NCI-H1105 (cell line): ENCODE measurements at places on chromosomes 2 and 18.

GRCh38 chr2:105789745-105790460, 45.2 kb downstream of the NCK2 start:
- DNase-seq: no peak

DNA sequence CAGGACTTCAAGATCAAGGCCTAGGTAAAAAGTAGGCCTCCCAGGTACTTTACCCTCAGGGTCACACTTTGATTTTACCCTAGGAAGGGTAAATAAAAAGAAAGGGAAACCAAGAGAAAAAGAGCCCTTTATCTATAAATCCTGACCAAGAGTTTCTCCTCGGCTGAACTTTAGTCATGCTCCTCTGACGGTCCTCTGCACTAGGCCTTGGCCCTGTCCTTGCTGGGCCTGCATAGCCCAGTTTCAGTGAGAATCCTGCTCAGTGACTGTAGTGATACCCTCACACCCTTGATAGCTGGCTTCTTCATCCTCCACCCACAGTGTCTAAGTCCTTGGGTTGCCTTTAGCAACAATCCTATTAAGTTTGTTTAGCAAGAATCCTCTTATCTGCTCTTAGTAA, 20.5 kb upstream of the ITSN2 start:
- DNase-seq: no peak

DNA sequence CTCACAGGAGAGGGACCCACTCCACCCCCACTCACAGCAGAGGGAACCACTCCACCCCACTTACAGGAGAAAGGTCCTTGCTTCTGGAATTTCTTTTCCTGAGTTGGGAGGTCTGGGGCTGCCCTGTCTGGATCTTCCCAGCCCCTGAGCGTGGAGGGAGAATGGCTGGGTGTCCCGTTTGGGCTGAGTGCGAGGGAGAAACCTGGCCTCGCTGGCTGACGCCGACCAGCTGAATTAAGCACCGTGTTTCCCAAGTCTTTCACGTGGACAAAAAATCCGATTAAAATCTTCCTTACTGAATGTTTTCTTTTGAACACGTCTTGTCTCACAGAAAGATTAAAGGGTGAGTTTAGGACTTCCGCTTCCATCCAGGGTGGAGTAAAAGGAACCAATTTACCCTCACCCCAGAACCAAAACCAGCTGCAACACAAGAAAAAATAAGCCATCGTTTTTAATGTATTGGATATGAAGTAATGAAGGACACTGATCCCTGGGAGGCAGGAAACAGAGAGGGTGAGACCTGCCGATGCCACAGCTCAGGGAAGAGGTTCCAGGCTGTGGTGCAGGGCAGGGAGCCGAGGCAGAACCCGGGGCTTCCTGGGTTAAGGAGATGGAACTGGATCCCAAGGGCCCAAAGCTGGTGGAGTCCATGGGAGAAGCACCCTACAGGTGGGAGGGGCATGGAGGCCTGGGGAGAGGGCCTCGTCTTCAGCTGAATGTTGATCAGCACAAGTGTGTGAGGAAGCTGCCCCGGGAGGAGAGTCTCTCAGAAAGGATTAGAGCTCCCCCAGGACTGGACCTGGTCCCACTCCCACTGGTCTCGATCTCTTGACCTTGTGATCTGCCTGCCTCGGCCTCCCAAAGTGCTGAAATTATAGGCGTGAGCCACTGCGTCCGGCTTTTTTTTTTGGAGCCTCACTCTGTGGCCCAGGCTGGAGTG, 60.3 kb downstream of the RTP5 start:
- DNase-seq: no peak

GRCh38 chr2:10916953-10917352, 5.2 kb downstream of the KCNF1 start:
- DNase-seq: no peak

- no peak for DNase-seq
These were observed 61.3 kb downstream of the GALNT1 start for GRCh38 chr18:35642802-35643201.

GRCh38 chr2:239443102-239443620, 42.3 kb upstream of the HDAC4 start:
- DNase-seq: no peak

DNA sequence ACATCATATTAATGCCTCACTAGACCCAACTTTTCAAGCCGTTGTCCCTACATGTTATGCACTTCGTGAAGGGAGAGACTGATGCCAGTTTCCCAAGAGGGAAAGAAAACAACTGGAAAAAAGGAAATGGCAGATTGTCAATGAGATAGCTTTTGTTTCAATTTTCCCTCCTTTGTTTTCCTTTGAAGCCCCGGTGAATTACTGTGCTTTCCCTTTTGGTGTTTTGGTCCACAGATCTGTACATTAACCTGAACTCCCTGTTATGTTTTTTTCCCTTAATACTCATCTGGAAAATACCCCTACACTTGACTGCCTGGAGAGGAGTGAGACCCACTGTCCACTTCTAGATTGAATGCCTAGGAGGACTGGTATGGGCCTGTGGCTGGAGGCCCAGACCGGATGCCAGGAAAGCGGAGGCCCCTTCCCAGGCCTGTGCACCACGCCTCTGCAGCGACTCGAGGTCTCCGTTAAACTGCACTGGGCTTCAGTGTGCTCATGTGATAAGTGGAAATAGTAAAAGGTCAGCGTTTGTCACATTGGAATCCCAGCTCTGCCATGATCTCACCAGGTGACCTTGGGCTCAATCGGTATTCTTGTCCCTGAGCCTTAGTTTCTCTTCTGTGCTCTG, 106.4 kb downstream of the GATA6 start:
- DNase-seq: no peak

GRCh38 chr2:103327386-103327785, 565.6 kb downstream of the TMEM182 start:
- no peak for DNase-seq

GRCh38 chr18:9441061-9441460, 34.3 kb upstream of the RALBP1 start:
- no peak for DNase-seq
